Muscle of leg (tissue), 16 donors: ENCODE measurements at places on chromosomes 1 and 21. TPM values are rescaled to one million over a fixed set of nuclear protein-coding genes. Genes with fewer than 3 reads are reported as not detected.
A peak's percentile ranks its signal among the peaks of the same experiment; 100 is the strongest.

Gene VAV3
- 3.7 TPM for polyA plus RNA-seq

Gene LRRC39
- 229 TPM for polyA plus RNA-seq

Gene CD1E
- 0.24 TPM for polyA plus RNA-seq

Gene HAPLN2
- polyA plus RNA-seq: 0.11 TPM

Gene MTARC2
- 17.1 TPM for polyA plus RNA-seq

Gene GNAT2
- polyA plus RNA-seq: not detected

Gene NLRP3
- polyA plus RNA-seq: 1.0 TPM

- peaks cover 4% of the 10 kb centered on the region for H3K4me1 ChIP-seq
- peak; percentile 23 for DNase-seq
- H3K27ac ChIP-seq: no peak overlapping the region
- no peaks in the 10 kb centered on the region for H3K27me3 ChIP-seq
- no peak overlapping the region for H3K4me3 ChIP-seq
- no peaks in the 10 kb centered on the region for H3K36me3 ChIP-seq
These were observed 1.0 kb upstream of the JAM2 start for GRCh38 chr21:25637851-25638659.

DNA sequence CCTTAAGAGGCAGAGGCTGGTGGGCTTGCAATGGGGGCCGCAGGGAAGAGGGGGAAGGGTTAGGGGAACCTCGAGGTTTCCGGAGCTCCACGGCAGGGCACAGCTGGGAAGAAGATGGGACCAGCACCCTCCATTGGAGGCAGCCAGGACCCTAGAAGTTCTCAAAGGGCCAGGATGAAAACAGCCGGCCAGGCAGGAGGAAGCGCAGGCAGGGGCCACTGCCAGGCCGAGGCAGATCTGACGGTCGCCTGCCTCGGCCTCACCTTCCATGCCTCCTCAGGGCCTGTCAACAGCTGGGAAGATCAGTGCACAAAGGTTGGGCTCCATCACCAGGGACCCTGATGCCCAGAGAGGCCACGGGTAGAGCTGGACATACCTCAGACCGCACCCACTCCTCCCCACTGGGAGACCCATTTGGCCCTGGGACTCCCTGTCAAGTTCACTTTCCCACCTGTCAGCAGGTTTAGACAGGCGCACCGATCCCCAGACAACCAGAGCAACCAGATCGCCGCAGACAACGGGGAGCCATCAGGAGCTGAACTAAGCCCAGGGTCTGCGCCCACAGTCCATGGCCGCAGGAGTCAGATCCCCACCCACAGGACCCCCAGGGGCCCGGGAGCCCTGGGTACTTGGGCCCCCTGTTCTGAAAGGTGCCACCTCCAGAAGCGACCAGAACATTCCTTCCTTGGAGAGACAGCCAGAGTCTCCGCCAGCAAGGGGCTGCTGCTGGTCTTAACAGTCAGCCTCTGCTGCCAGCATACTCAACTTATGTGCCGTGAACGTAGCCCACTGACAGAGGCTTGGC, 2.2 kb downstream of the SLC19A1 start:
- peaks cover 33% of the 10 kb centered on the region for H3K4me1 ChIP-seq
- no peaks in the 10 kb centered on the region for H3K36me3 ChIP-seq
- H3K27ac ChIP-seq: no peak overlapping the region

DNA sequence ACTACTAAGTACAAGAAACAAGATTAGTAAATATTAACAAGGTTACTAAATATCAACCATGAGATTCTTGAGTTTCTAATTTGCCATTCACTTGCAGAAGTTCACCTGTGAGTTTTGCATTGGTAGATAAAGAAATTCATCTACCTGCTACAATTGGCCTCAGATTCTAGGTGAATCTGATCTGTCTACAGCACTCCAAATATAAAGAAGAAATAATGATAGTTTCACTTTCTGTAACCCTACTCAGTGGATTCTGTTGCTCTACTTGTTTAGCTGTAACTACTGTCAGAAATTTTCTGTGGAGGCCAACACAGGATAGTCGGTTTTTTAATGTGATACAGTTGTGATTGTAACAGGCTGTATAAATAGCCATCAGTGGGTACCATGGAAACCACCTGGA, 118.6 kb downstream of the NR5A2 start:
- no peaks in the 10 kb centered on the region for H3K27me3 ChIP-seq
- H3K4me3 ChIP-seq: no peak overlapping the region
- no peak for DNase-seq
- H3K36me3 ChIP-seq: no peaks in the 10 kb centered on the region
- no peaks in the 10 kb centered on the region for H3K4me1 ChIP-seq
- no peak overlapping the region for H3K27ac ChIP-seq

DNA sequence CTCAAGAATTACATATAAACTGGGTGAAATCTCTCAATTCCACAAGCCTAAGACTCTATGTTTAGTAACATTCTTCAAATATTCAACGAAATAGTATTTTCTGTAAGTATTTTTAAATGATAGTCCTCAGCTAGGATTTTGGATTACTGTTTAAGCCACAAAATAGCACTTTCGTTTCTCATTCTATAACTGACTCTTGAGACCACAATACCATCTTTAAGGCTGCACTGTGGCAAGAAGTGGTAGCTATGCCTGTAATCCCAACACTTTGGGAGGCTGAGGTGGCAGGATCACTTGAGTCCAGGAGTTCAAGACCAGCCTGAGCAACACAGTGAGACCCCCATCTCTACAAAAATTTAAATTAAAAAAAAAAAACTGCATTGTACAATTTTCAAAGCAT, 126.7 kb downstream of the CDC42BPA start:
- no peak overlapping the region for H3K4me3 ChIP-seq
- no peaks in the 10 kb centered on the region for H3K4me1 ChIP-seq
- no peaks in the 10 kb centered on the region for H3K36me3 ChIP-seq
- no peak overlapping the region for H3K27ac ChIP-seq

DNA sequence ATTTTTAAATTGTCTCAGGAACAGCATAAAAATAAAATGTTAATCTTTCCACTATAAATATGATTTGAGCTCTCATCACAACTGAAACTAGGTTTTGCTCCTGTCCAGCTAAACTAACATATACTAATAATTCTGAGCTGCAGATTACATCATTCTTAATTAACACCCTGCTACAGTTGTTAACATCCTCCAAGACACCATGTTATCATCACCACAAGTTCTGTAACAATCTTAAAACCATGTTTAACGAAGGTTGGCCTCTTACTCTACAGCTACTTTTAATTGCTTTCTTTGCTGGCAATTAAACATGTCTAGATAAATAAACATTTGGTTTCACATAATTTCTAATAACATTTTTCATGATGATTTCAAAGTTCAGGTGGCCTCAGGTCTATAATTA, 240.9 kb downstream of the FAF1 start:
- no peaks in the 10 kb centered on the region for H3K36me3 ChIP-seq
- H3K27ac ChIP-seq: no peak overlapping the region
- no peak for DNase-seq

- peaks cover 3% of the 10 kb centered on the region for H3K27me3 ChIP-seq
- no peak overlapping the region for H3K27ac ChIP-seq
- peaks cover 2% of the 10 kb centered on the region for H3K4me1 ChIP-seq
- DNase-seq: no peak
These were observed 30.0 kb upstream of the COL18A1 start for GRCh38 chr21:45374826-45375455.

DNA sequence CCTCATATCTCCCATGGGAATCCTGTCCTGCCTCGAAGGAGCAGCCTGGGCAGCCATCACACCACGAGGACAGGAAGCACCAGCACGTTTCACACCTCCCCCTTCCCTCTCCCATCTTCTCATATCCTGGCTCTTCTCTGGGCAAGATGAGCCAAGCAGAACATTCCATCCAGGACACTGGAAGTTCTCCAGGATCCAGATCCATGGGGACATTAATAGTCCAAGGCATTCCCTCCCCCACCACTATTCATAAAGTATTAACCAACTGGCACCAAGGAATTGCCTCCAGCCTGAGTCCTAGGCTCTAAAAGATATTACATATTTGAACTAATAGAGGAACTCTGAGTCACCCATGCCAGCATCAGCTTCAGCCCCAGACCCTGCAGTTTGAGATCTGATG, 8.7 kb downstream of the SLAMF8 start:
- DNase-seq: no peak
- no peak overlapping the region for H3K27ac ChIP-seq
- peaks cover 2% of the 10 kb centered on the region for H3K27me3 ChIP-seq
- H3K4me3 ChIP-seq: no peak overlapping the region
- H3K4me1 ChIP-seq: peaks cover 21% of the 10 kb centered on the region

GRCh38 chr1:53062708-53063591, 937 bp downstream of the PODN start:
- peak; percentile 35 for DNase-seq
- no peaks in the 10 kb centered on the region for H3K36me3 ChIP-seq
- peak overlapping the region; percentile 58 for H3K4me3 ChIP-seq
- no peak overlapping the region for H3K27ac ChIP-seq

DNA sequence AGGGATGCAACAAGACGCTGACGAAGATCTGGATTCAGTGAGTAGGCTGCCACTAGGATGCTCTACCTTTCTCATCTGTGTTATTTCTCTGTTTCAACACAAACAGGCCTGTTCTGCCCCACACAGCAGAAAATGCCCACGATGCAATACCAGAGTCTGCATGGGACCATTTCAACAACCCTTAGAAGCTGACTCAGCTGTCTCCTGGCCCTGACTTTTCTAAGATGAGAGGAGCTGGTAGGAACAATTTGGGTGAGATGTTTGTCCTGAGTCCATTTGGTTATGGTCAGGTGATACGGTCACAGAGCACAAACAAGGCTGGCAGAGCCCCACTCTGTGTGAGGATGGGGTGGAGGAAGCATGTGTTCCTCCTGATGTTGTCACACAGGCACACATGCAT, 11.5 kb upstream of the SLC2A1 start:
- H3K36me3 ChIP-seq: peaks cover 1% of the 10 kb centered on the region
- no peak overlapping the region for H3K4me3 ChIP-seq
- no peak overlapping the region for H3K27ac ChIP-seq
- no peak for DNase-seq

- no peak for DNase-seq
- peaks cover 43% of the 10 kb centered on the region for H3K4me1 ChIP-seq
- H3K4me3 ChIP-seq: no peak overlapping the region
- peak overlapping the region; percentile 100 for H3K27ac ChIP-seq
- H3K36me3 ChIP-seq: peaks cover 15% of the 10 kb centered on the region
- H3K27me3 ChIP-seq: no peaks in the 10 kb centered on the region
These were observed 1.9 kb upstream of the IRF2BP2 start for GRCh38 chr1:234611847-234612351.

DNA sequence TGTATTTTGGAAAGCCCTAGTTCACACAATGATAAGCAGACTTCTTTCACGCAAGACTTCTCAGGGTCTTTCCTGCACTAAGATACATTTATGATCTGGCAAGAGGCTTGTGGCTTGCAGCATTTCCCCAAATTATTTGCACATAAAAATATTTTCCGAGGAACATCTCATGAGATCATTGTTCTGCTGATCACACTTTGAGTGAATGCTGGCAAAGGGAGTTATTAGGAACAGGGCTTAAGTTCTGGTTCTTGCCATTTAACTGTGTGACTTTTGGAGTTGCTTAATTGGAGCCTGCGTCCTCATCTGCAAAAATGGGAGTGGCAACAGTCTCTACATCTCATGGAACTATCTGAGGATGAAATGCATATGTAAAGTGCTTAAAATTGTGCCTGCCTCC, 50.2 kb downstream of the GADD45A start:
- H3K36me3 ChIP-seq: no peaks in the 10 kb centered on the region
- H3K4me1 ChIP-seq: peaks cover 40% of the 10 kb centered on the region
- H3K27me3 ChIP-seq: no peaks in the 10 kb centered on the region
- peak; percentile 61 for DNase-seq
- H3K4me3 ChIP-seq: no peak overlapping the region
